Caco-2 (cell line): ENCODE measurements at places on chromosomes 4 and X.

GRCh38 chr4:54924891-54925290 lies 200.5 kb downstream of the KDR start:
- no peak for DNase-seq

DNA sequence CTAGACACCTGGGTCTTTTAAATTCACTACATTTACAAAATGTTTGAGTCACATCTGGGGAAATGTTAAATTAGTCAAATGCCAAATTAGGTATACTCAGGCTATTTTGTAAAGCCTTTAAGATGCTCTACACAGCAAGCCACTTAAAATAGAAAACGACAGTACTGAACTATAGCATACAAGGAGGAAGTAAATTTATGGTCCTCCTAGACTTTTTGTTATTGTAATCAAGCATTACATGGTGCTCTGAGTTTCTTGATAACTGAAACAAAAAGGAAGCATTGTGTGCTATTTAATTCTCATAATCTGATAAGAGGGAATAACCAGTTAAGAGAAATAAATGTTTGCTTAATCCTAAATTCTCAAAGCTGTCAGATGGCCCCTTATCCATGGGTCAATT lies 46.2 kb downstream of the SLC9A7 start:
- no peak for DNase-seq

GRCh38 chr4:6288871-6289270 lies 19.2 kb downstream of the WFS1 start:
- no peak for DNase-seq

- peak; percentile 30 for DNase-seq
These were observed 423 bp downstream of the RPL39 start for GRCh38 chrX:119790977-119791436.

DNA sequence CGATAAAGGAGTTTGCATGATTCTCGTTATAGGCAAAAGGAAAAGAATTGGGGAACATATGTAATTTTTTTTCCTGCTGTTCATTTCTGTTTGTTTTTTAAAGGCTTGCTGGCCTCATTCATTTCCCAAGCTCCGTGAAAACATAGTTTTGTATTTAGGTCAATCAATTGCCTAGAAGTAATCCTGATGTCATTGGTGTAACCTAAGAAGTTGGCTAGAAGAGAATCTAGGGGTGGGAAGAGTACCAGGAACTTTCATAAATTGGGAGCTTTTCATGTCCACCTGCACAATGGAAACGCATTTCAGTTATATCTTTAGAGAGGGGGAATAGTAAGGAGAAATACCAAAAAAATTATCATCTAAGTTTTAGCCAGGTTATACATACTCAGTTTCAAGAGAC lies 3.8 kb downstream of the RAPGEF2 start:
- no peak for DNase-seq

DNA sequence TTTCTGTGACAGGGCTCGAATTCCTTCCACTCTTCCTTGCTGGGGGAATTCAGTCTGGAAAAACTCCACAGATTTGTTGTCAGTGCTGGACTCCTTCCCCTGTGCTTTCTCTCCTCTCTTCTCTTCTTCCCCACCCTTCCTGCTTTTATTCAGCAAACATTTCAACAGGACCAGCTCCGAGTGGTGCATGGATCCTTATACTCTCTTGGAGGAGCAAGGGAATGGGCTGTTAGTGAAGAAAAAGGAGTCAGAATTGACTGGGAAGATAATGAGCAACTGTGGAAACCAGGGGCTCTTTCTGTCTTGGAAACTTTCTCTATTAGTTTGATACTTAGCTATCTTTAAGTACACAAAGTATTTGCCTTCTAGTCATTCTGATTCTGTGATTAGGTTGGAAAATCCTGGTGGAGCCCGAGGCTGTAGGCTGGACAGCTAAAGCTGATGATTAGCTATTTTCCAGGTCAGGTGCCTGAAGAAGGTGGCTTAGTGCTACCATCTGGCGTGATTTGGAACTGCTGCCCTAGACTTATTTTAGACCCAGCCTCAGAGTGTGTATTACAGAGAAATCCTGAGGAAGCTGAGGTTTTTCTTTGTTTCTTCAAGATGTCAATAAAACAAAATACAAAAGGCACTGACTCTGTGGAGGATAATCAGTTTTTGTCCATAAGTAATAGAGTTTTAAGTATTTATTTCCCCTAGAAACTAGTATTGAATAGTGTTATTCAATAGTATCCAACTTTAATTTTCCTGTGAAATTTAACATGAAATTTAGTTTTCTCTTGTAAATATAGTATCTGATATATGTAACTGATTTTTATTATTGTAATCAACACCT lies 38.4 kb downstream of the NAP1L5 start:
- peak; percentile 71 for DNase-seq

- no peak for DNase-seq
These were observed 20.5 kb downstream of the RAB40A start for GRCh38 chrX:103498786-103499185.

DNA sequence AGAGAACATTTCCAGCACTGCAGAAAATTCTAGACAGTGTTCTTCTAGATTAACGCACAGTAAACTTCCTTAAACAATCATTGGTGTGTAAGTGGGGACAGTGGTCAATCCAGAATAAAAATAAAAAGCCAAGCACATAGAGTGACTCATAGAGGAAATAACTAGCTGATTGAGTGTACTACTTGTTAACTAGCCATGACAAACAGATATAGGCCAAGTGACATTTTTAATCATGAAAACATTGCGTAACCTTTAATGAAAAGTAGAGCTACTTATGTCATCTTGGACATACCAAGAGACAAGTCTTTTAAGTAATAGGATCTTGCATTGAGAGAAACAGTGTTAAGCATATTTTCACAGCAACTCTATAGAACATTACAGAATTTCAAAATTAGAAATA lies 233.9 kb upstream of the MAB21L2 start:
- DNase-seq, result no peak

- no peak for DNase-seq
These were observed 213.8 kb upstream of the LDB2 start for GRCh38 chr4:17112292-17112659.

GRCh38 chr4:173801361-173801760 lies 271.3 kb upstream of the HAND2 start:
- DNase-seq, result no peak

- no peak for DNase-seq
These were observed 45.9 kb downstream of the USP11 start for GRCh38 chrX:47278691-47279090.

GRCh38 chrX:96929036-96929435 lies 45.3 kb downstream of the RPA4 start:
- DNase-seq, result no peak

- DNase-seq, result no peak
These were observed 15.7 kb downstream of the OFD1 start for GRCh38 chrX:13750204-13750603.

- DNase-seq, result no peak
These were observed 259.5 kb upstream of the BOD1L1 start for GRCh38 chr4:13887010-13887409.

- no peak for DNase-seq
These were observed 60.9 kb upstream of the ENPEP start for GRCh38 chr4:110415041-110415440.

GRCh38 chr4:89837993-89838390 lies 1.0 kb upstream of the SNCA start:
- DNase-seq, result no peak

DNA sequence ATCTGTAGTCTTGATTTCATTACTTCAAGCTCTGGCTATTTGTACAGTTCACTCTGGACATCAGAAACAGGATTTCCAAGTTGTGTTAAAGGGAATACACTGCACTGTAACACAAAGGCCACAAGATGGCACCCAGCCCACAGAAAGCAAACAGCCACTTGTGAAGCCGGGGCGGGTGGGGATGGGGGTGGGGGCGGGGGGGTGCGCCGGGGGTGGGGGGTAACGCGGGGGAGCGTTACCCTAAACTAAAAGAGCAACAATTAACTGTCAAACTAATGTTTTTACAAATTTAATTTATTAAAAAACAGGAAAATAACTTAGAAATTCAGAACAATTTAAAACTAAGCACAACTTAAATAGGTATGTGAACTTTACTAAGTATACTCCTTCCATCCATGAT lies 27.3 kb downstream of the PRDX4 start:
- peak; percentile 35 for DNase-seq

DNA sequence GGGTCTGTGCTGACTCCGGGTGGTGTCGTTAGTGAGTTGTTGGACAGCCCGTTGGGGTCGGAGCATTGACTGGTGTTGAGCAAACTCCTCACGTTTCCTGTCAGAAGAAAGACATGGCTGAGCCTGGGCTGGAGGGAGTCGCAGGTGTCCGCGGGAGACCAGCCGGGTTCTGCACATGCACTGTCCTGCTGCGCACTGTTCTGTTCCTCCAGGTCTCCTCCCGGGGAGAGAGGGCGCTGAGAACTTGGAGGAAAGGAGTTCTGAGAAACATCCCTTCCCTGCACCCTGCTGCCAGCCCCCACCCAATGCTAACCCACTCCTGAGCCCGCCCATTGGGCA lies 1.1 kb downstream of the ZNF141 start:
- DNase-seq, result no peak

GRCh38 chr4:40629401-40630334 lies at the start of gene RBM47:
RBM47 (minus strand) TSS chr4:40629864; CDS start chr4:40438893, 190,971 bp downstream.
- DNase-seq, result peak; percentile 81

- no peak for DNase-seq
These were observed 105.1 kb downstream of the PHF8 start for GRCh38 chrX:53939127-53939526.

DNA sequence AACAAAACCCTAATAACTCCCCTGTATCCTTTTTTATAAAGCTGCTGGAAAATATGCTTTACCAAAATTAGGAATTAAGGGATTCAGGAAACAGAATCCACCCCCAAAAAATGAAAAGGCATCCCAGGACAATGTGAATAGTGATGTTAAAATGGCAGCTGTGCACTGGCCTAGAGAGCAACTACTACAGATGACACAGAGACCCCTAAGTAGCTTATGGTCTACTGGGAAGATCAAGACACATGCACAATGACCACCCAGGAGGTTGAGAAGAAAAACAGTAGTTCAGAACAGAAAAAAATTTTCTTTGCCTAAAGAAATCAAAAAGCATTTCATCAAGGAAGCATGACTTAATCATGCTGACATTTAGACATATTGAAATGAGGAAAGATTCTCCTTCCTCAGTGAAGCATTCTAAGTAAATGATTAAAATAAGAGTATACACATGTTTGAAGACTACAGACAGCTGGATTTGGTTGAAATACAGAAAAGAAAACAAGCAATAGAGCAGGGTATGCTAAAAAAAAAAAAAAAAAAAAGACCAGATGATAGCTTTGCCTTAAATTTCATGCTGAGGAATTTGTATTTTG lies 117.3 kb downstream of the WDFY3 start:
- no peak for DNase-seq

DNA sequence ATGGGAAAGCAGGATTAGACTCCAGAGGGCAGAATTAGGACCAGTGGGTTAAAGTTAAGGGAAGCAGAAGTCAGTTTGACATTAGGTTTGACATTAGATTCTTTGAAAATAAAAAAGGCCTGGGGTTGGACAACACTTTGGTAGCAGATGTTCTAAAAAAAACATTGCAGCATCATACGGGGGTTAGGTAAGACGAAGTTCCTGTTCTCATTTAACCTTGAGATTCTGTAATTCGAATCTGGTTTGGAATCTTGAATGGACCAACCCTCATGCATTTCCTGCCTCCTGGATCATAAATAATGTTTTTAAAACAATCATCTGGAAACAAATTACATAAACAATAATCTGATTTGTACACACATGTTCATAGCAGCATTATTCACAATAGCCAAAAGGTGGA lies 181.0 kb downstream of the SHROOM3 start:
- no peak for DNase-seq

DNA sequence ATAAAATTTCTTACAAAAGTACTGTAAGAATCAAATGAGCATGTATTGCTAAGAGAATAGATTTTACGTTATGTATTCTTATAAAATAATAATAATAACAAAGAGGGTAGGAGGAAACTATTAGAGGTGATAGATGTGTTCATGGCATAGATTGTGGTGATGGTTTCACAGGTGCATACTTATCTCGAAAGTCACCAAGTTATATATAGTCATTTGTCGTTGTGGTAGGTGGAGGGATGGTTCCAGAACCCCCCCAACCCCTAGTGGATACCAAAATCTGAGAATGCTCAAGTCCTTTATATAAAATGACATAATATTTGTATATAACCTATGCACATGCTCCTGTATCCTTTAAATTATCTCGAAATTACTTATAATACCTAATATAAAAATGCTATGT lies 36.7 kb upstream of the H2AZ1 start:
- no peak for DNase-seq

- DNase-seq, result no peak
These were observed 326.8 kb downstream of the TRIML1 start for GRCh38 chr4:188466001-188466400.
